ENCODE measurements at places on chromosomes 12 and 14.

DNA sequence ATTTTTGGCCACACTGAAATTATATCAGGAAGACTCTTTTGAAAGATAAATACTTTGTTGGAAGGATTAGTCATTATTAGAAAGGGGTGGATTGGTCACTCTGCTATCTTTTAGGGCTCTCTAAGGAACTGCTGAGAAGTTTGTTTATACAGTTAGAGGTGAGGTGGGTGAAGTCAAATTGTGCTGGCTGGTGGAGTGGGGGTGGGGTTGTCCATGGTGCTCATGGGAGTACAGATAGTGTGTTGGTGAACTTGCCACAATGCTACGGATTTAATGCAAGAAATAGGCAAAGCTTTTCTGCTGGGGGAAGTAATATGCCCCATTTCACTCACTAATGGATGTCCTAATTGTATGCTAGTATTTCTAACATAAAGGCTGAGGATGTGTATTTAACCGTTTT lies 35.8 kb downstream of the SUSD6 start:
- no peak for DNase-seq

GRCh38 chr14:34300882-34301734 lies 160.9 kb downstream of the SPTSSA start:
- DNase-seq: peak; percentile 47

DNA sequence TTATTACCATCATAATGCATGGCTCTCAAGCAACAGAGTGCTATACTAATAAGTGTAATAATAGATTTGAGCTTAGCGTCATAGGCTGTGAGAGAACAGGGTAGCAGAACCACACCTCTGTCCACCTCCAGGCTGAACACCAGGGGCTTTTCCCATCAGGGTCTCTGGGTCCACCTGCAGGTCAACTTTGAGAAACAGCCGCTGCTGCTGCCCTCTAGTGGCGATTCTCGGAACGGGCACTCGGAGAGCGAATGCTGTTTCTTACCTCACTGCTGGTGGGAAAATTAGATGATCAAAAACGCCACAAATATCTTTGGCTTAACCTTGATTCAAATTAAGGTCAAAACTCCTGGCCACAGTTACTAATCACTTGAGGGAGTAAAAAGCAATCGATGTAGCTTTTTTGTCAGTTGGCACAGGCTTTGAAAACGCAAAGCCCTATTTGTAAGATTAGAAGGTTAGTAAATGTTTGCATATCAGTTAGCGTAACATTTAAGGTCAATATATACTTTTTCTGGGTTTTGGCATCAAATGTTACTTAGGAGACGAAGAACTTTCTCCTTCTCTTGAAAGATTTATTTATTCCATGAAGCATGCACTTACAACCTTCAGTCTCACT lies 127.9 kb upstream of the TMEM132D start:
- peak; percentile 73 for DNase-seq

DNA sequence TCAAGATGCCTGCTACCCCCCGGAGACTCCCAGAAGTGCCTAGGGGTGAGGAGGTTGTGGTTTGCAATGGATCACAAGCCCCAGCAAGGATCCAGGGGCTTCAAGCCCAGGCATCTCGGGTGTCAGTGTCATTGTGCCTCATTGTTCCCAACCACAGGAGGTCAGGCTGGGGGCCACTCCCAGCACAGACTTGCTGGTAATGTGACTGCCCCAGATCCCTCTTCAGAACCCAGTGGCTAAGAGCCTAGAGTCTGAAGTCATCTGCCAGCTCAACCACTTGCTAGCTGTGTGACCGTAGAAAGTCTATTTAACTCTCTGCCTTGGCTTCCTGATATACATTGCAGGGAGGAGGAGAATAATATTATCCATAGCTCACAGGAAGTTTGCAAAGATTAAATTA lies 7.7 kb upstream of the ASB2 start:
- DNase-seq: no peak

GRCh38 chr12:70002097-70002911 lies 177.3 kb downstream of the MYRFL start:
- DNase-seq: no peak

- no peak for DNase-seq
Observed at GRCh38 chr14:75165586-75166391, 10.6 kb downstream of the TMED10 start.

All from retina (tissue), 1 donor.